ENCODE measurements at places on chromosomes 16 and 17.

GRCh38 chr16:84928679-84929420, 82.5 kb downstream of the ZDHHC7 start:
- no peak for DNase-seq

DNA sequence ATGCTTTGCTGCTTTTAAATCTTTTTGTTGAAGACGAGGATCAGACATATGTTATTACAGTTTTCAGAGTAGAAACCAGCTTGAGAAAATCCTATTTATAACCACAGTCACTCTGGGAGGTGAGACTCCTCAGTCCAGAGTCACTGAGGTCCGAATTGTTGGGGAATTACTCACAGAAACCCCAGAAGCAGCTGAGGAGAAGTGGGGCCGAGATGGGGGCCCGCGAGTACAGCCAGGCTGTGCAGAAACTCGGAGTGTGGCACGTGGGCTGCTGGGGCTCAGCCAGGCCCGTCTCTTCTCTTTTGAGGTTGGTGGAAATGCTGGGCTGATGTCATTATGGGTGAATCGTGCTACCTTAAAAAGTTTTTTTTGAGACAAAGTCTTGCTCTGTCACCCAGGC, 14.4 kb upstream of the GNG13 start:
- no peak for DNase-seq

DNA sequence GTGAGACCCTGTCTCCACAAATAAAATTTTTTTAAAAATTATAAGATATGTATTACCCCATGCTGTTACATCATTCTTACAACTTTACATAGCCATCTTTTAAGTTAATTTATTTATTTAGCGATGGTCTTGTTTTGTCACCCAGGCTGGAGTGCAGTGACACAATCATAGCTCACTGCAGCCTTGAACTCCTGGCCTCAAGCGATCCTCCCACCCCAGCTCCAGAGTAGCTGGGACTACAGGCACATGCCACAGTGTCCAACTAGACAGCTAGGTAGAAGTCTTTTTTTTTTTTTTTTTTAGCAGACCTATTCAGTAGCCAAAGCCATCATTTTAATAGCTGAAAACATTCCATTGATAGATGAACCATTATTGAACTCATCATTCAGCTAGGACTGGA, 92.7 kb downstream of the NDE1 start:
- no peak for DNase-seq

- DNase-seq: no peak
These were observed 469.9 kb downstream of the HS3ST4 start for GRCh38 chr16:26161461-26162180.

GRCh38 chr17:22512997-22513538, 820.7 kb downstream of the KCNJ18 start:
- no peak for DNase-seq

DNA sequence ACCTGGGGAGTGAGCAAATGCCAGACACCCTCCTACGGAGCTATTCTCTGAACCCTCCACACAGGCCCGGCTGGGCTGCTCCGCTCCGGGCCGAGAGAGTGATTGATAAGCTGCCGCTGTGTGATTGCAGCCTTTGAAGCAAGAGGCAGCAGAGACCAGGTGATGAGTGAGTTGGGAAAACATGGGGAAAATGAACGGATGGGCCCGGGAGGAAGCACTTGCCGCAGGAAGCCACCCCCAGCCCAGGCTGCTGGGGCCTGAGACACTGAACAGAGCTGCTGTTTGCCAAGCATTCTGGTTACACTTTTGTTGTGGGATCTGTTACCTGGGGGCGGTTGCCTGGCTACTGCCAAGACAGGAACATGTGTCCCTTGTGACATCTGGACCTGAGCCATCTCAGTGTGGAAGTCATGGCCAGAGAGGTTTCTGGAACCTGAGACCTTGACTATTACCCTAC, 46.4 kb upstream of the KLHDC4 start:
- no peak for DNase-seq

DNA sequence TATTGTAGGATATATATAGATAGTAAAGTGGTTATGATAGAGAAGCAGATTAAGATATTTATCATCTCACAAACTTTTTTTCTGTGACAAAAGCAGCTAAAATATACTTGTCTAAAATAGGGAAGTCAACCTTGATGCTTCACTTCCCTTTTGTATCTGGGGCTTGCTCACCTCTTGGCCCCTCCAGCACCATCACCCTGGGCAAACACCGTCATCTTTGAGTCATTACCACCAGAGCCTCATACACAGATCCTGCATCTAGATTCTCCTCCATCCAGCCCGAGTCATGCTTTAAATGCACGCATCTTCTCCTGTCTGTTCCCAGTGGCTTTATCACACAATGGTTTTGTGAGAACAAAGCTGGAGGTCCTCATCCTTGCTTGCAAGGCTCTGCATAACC, 1062.7 kb upstream of the EEF2KMT start:
- no peak for DNase-seq

DNA sequence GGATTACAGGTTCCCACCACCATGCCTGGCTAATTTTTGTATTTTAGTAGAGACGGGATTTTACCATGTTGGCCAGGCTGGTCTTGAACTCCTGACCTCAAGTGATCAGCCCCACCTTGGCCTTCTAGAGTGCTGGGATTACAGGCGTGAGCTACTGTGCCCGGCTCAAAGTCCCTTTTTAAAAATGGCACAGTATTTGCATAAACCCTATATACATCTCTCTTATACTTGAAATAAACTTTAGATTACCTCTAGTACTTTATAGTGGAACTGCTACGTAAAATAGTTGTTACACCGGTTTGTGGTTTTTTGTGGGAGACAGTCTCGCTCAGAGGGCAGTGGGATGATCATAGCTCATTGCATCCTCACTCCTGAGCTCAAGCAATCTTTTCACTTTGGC, 36.3 kb downstream of the IST1 start:
- DNase-seq: no peak

DNA sequence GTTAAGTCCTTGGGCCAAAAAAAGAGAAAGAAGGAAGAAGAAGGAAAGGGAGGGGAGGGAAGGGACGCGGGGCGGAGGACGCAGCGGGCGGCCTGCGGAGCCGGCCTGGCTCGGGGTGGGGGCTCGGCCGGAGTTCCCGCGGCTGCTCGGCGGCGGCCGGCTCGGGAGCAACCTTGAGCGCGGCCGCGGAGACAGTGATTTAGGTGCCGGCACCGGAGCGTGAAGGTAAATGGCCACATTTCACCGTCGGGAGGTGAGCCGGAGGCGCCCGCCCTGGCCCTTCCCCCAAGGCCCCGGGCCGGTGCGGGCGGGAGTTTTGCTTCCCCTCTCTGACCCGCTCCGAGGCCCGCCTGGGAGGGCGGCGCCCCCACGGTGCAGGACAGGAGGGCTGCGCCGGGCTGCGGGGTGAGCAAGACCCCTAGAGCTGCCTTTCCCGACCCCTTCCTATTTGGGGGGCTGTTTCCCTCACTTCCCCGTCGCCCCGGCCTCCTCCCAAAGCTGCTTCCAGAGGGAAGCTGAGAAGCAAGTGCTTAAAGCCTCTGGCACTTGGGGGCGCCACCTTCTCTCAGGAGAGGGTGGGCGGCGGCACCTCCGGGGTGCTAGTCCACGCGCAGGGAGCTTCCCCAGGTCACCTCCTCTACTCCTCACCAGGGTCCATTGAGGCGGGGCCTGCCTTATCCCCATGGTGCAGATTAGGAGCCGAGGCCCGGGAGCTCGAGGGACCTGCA, 56.5 kb downstream of the MRM1 start:
- no peak for DNase-seq

- DNase-seq: no peak
These were observed 15.6 kb upstream of the LITAF start for GRCh38 chr16:11602321-11602720.

DNA sequence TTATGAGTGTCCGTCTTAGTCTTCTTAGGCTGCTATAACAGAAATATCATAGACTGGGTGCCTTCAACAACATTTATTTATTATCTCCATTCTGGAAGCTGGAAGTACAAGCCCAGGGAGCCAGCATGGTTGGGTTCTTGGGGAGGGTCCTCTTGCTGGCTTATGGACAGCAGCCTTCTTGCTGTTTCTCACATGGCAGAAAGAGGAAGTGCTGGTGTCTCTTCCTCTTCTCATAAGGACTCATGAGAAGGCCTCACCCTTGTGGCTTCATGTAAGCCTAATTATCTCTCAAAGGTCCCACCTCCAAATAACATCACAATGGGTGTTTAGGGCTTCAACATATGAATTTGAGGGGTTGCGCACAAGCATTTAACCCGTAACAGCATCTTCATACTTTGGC, 207.0 kb upstream of the COX10 start:
- DNase-seq: no peak

DNA sequence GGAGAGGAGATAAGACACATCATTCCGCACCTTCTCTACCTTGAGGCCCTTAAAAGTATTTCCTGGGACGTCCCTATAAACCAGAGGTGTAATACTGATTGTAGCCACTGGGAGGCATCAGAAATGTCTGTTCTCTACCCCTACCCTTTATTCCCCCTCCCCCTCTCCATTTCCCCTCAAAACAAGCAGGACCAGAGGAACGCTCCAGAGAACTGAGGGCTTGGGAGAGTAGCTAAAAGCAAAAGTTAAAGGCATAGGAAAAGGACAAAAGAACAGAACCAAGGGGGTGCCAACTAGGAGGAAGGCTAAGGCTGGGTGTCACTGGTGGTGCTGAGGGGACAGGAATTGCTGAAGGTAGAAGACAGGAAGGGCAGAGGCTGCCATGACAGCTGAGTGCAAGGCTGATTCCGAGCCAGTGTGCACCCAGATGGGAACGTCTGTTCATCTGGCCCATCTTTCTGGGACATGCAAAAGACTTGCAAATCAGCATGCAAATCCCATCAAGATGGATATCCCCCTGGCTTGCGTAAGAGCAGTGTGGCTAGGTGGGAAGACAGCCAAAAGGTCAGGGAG, 6.7 kb downstream of the CAMTA2 start:
- DNase-seq: no peak

DNA sequence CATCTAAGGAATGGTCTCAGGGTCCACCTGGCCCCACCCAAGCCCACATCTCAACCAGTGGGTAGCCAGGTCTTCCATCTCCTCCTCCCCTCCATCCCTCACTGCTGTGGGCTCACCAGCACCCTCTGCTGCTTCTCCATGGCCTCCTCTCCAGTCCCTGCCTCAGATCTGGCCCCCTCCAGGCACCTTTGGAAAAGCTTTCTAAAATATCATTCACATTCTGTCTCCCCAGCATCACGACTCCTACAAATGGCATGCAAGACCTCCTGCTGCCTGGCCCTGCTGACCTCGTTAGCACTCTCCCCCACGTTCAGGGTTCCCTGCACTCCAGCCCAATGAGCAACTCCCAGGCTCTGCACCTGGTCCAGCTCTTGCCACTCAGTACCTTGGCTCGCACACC, 13.7 kb downstream of the GLP2R start:
- no peak for DNase-seq

GRCh38 chr17:2412561-2413021, 11.7 kb upstream of the MNT start:
- no peak for DNase-seq

DNA sequence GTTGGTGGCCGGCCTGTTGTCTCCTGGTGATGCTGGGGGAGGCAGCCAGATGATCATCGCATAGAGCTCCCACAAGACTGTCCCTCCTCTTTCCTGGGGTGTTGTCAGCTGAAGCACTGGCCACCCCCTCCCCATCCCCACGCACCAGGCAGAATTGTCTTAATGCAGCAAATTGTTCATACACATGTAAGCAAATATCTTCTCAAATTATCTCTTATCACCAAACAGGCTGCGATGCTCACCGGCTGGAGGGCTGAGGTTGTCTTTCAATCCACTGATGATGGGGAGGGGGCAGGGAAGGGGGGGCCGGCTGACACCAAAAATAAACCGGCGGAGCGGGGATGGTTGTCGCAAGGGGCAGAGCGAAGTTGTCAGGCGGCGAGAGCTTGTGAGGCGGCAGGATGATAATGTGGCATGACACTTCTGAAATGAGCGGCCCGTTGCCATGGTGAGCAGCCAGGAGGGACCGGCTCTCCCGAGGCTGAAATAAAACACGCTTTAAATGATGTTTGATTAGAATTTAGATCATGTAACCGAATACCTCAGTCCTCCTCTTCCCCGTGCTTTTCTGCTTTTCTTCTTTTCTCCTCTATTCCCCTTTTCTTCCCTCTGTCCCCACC, 59.8 kb downstream of the MRM1 start:
- no peak for DNase-seq

- DNase-seq: no peak
These were observed 61.9 kb downstream of the ZFHX3 start for GRCh38 chr16:72985995-72986394.

DNA sequence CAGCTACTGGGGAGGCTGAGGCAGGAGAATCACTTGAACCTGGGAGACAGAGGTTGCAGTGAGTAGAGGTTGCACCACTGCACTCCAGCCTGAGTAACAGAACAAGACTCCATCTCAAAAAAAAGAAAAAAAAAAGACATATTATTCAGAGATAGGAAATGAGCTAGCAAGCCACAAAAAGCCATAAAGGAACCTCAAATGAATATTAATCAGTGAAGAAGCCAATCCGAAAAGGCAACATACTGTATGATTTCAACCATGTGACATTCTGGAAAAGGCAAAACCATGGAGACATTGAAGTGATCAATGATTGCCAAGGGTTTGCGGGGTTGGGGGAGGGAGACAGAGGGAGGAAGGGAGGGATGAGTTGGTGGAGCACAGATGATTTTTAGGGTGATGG, 8.4 kb upstream of the EXOC7 start:
- DNase-seq: no peak

- no peak for DNase-seq
These were observed 133.7 kb upstream of the MON1B start for GRCh38 chr16:77057161-77057774.

GRCh38 chr16:53864819-53865493, 161.0 kb downstream of the FTO start:
- no peak for DNase-seq

DNA sequence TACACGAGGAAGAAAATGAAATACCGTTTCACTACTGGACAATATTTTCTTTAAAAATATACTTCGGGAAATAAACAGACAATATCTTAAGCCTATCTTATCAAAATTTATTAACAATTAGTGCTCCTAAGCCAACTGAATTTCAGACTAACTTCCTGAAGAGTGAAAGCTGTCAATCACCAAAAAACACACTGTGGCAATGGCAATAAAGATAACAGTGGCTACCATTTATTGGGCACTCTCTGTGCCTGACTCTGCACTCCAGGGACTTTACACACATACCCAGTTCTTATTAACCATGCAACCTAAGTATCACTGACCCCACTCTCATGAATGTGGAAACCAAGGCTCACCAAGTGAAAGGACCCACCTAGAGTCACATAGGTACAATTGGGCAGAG, 83.7 kb downstream of the NCOR1 start:
- DNase-seq: no peak

- no peak for DNase-seq
These were observed 24.0 kb downstream of the GGA3 start for GRCh38 chr17:75237100-75238014.

DNA sequence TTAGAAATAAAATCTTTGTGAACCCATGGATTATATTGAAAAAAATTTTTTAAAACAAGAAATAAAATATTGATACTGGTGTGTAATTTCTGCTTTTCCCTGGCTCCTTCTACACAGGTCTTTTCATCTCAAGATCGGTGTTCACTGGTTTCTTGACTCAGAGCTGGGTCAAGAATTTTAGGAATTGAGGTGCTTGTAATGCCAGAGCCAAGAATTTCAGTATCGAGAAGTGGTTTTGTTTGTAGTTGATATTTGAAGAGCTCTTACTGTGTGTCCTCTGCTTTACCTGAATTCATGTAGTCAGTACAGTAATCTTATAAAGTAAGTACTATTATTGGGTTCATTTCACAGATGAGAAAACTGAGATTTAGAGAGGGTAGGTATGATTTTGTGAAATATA, 7.3 kb downstream of the WWP2 start:
- no peak for DNase-seq

- DNase-seq: no peak
These were observed 8.3 kb downstream of the C1QTNF1 start for GRCh38 chr17:79031996-79032875.

- no peak for DNase-seq
These were observed 56.0 kb downstream of the CDH13 start for GRCh38 chr16:82682767-82683166.
